Effector CD4-positive, alpha-beta T cell (primary cell): ENCODE measurements at places on chromosomes 2 and 18.

- DNase-seq, result no peak
Measured at GRCh38 chr2:10584843-10585475, 104.8 kb downstream of the NOL10 start.

DNA sequence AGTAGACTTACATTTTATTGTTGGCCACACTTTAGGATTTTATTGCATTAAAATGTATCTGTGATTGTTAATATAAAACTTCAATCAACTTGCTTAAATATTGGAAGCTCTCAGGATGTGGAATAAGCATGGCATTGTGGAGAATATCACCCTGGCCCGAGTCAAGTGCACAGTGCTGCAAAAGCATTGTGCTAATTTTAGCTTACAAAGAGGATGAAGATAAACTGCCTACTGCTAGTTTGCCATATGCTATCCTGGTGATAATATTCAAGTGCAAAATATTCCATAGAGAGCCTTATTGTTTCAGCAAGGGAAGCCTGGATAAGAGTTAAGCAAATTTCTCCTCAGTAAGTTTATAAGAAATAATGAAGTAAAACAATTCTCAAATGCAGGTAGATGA lies 54.5 kb downstream of the MEIS1 start:
- no peak for DNase-seq

- DNase-seq, result no peak
Measured at GRCh38 chr2:191748059-191748461, 70.1 kb downstream of the NABP1 start.

DNA sequence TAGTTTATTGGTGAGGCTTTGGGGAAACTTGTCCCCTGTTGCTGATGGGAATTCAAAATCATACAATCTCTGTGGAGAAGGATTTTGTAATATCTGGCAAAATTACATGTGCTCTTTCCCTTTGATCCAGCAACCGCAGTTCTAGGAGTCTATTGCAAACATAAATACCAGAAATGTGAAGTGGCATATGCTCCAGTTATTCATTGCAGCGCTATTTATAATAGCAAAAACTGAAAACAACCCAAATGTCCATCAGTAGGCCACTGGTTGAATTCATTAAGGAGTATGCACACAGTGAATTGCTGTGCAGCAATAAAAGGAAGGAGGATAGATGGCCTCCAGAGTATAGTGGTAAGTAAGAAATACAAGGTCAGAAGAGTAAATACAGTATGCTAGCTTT lies 76.5 kb downstream of the HNRNPLL start:
- DNase-seq, result no peak

GRCh38 chr2:188880740-188881139 lies 93.4 kb upstream of the COL3A1 start:
- no peak for DNase-seq

- no peak for DNase-seq
Measured at GRCh38 chr2:11348209-11348749, 3.8 kb upstream of the ROCK2 start.

GRCh38 chr2:226030788-226031646 lies 631.5 kb downstream of the NYAP2 start:
- DNase-seq, result no peak

DNA sequence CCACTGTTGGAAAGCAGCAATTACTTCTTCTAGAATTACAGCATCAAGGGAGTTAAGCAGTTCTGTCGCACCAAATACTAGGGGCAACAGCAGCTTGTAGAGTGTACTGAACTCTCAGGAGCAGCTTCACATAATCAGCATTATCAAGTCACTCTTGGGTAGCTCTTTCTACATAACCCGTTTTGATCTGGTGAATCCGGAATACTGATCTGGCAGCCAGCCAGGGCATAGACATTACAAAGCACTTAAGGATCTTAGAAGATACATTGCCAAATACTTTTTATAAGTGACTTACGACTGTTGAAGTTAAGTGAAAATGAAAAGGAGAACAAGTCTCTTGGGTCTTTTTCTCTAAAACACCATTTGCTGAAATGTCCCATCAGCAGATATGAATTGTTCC lies 73.2 kb upstream of the NETO1 start:
- no peak for DNase-seq

- DNase-seq, result no peak
Measured at GRCh38 chr2:221517146-221517695, 54.9 kb downstream of the EPHA4 start.

- no peak for DNase-seq
Measured at GRCh38 chr2:2691419-2691818, 360.3 kb upstream of the MYT1L start.

- DNase-seq, result peak; percentile 34
Measured at GRCh38 chr2:31523871-31524492, 56.8 kb downstream of the SRD5A2 start.

DNA sequence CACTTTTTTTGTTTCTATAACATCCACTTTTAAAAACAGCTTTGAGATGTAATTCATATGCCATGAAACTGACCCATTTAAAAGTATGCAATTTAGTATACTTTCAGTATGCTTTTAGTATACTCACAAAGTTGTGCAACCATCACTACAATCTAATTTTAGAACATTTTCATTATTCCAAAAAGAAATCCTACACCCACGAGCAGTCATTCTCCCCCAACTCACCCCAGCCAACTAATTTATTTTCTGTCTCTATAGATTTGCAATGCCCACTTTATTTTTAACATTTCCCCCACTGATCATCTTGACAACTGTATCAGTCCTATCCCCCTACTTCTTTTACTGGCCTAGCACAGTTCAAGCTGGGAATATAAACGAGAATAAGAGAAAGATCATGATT lies 39.1 kb downstream of the FAM98A start:
- DNase-seq, result no peak

- no peak for DNase-seq
Measured at GRCh38 chr2:163207693-163208370, 369.3 kb upstream of the KCNH7 start.

DNA sequence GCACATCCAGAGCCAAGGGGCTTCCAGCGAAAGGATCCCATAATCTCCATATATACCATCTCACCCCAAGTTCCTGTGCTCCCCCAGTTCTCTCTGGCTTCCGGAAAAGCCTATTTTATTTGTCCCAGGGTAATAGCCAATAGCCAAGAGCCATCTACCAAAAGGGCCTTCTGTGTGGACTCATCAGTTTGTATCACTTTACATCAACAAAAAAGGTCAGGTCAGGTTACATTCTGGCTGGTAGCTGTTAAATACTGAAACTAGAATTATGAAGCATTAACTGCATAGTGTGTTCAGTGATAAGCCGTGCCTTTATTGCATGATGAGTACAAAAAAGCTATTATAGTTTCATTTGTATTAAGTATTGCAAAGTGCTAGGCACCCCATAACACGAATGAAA lies 223.7 kb downstream of the IRS1 start:
- no peak for DNase-seq

- no peak for DNase-seq
Measured at GRCh38 chr18:9068346-9068745, 34.2 kb upstream of the NDUFV2 start.

- no peak for DNase-seq
Measured at GRCh38 chr2:151852260-151853069, 24.2 kb upstream of the ARL5A start.

GRCh38 chr2:101230541-101231001 lies 22.1 kb upstream of the CNOT11 start:
- DNase-seq, result no peak

DNA sequence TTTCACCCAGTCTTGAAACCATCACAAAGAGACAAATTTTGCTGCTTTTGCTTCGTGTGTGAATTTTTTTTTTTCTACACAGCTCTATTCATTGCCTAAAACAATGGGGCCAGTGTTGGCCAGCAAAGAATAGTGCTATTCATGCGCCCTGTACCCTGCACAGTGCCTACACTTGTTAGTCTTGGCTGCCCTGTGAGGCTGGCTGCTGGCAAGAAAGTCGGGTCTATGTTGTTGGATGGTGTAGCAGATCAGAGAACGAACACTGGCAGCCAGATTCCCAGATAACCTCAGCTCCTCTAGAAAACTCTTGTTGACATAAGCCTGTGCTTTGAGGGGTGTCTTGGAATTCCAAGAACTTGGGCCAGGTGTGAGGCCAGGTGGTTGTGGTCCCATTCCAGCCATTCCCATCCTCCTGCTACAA lies 455.7 kb upstream of the TCF4 start:
- no peak for DNase-seq

DNA sequence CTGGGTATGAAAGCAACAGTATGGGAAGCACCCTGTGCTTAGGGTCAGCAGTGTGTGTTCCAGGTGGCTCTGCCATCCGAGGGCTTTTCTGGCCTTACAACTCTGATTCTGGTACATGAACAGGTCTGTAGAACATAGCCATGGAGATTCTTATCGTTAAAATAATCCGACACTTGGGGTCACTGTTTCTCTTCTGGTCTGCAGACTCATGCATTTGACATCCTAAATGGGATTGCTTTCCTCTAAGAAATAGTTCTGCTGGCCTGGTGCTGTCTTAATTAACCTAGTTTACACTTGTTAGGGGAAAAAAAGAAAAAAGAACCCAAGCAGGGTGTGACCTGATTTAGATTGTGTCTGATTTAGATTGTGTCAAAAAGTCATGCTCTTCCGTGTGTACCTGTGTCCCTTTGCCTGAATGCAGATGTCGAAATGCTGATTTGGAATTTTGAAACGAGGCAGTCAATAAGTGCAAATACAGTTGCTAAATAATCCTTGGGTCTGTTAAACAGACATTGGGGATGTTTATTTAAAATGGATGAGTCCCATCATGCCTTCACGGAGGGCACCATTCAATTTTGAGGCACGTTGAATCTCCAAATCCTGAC lies 59.6 kb downstream of the TRPM8 start:
- DNase-seq, result no peak

GRCh38 chr18:72672364-72673184 lies 128.4 kb upstream of the CBLN2 start:
- no peak for DNase-seq

DNA sequence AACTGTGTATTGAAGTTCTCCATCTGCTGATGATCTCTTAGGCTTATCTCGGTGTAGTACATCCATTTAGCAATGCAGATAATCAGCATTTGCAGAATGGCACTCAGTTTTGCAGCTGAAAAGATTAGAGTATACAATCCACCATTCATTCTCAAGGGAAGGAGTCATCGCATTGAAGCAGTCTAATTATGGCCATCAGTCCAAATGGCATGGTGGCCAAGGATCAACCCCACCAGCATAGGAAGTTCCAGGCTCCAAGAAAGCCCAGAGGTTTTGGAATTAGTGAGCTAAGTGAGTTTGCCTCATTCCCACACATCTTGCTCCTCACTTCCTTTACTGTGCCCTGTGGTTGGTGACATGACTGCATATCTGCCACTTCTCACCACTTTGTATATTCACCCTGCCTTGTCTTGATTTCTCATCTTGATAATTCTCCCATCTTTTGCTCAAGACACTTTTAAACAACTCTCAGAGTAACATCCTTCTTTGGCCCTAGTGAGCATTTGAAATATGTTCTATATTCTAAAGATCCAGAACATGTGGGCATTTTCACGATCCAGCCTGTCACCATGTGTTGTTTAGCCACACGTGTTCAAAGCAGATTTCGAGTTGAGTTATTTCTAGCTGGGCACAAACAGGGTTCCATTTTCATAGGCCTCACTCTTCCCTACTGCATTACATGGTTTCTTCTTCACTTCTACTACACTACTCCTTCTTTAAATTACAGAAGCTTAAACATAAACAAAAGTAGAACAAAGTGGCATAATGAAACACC lies 1119.8 kb downstream of the TSN start:
- DNase-seq, result no peak

DNA sequence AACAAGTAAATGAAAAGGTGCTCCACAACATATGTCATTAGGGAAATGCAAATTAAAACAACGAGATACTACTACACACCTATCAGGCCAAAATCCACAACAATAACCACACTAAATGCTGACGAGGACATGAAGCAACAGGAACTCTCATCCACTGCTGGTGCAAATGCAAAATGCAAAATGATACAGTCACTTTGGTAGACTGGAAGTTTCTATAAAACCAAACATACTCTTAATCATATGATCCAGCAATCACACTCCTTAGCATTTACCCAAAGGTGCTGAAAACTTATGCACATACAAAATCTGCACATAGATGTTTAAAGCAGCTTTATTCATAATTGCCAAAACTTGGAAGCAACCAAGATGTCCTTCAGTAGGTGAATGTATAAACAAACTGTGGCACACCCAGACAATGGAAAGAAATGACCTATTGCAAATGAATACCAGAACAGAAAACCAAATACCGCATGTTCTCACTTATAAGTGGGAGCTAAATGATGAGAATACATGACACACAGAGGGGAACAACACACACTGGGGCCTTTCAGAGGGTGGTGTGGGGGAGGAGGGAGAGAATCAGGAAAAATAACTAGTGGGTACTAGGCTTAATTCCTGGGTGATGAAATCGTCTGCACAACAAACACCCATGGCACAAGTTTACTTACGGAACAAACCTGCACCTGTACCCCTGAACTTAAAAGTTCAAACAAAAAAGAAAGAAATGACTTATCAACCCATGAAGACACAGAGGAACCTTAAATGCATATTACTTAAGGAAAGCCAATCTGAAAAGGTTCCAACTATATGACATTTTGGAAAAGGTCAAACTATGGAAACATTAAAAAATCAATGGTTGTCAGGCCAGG lies 80.4 kb downstream of the ASXL2 start:
- no peak for DNase-seq

DNA sequence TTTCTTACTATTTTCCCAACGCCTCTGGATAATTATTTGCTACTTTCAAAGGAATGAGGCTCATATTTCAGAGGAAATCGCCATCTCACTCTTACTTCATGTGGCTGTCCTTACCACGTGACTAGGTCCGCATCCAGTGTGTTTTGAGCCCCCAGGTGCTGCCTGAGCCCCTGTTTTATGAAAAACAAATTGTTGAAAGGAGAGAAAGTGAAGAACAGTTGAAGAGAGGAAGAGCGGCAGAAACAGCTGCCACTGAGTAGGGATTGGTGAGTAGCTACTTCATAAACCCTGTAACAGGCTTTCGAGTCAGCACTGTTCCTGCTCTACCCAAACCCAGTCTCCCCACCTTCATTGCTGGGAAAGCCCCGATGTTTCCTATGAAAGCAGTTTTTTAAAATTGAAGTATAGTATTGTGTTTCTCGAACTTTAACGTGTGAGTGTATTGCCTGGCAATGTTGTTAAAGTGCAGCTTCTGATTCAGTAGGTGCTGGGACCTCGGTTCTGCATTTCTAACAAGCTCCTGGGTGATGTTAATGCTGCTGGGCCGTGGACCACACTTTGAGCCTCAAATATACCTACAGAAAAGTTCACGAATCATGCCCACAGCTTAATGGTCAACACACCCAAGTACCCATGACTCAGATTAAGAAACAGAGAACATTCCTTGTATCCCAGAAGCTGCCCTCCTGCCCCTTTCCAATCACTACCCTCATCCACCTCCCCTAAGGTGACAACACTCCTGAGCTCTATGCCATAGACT lies 39.7 kb downstream of the TMEM177 start:
- DNase-seq, result no peak
